ENCODE measurements at places on chromosomes 12 and 14. TPM values are rescaled to one million over a fixed set of nuclear protein-coding genes. Genes with fewer than 3 reads are reported as not detected.

DNA sequence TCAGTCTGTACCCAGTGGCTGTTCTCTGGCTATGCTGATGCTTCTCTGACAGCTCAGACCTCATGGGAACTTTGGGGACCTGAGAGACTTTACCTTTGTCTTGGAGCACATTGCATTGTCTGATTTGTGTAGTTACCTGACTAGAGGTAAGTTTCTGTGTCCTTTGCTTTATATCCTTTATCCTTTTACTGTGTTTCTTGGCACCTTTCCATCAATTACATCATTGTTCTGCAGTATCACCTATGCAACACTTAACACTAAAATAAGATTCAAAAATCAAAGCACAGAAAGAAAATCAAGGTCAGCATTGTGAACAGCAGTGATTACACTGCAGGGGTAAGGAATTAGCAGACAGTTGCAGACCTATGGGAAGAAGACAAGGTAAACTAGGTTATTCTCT, 43.8 kb downstream of the SLC35F4 start:
- no peak for DNase-seq
- H3K4me3 ChIP-seq, result no peak overlapping the region
- no peak overlapping the region for H3K27ac ChIP-seq
- H3K36me3 ChIP-seq, result no peaks in the 10 kb centered on the region
- H3K4me1 ChIP-seq, result no peaks in the 10 kb centered on the region

Gene CMAS
- total RNA-seq, result 37.8 TPM

- no peaks in the 10 kb centered on the region for H3K27me3 ChIP-seq
- no peak overlapping the region for H3K4me3 ChIP-seq
- H3K36me3 ChIP-seq, result peaks cover 97% of the 10 kb centered on the region
- peaks cover 78% of the 10 kb centered on the region for H3K4me1 ChIP-seq
- H3K27ac ChIP-seq, result peak overlapping the region; percentile 66
Observed at GRCh38 chr12:53070877-53071492, 8.2 kb downstream of the SPRYD3 start.

Gene STRAP
- 197 TPM for total RNA-seq

GRCh38 chr12:3236345-3237187, 159.4 kb downstream of the TSPAN9 start:
- DNase-seq, result no peak
- no peak overlapping the region for H3K27ac ChIP-seq
- no peaks in the 10 kb centered on the region for H3K27me3 ChIP-seq
- H3K36me3 ChIP-seq, result no peaks in the 10 kb centered on the region

Gene OSGEP
- 71.8 TPM for total RNA-seq

- peaks cover 7% of the 10 kb centered on the region for H3K4me1 ChIP-seq
- H3K36me3 ChIP-seq, result peaks cover 30% of the 10 kb centered on the region
- no peak overlapping the region for H3K4me3 ChIP-seq
- no peaks in the 10 kb centered on the region for H3K27me3 ChIP-seq
- no peak overlapping the region for H3K27ac ChIP-seq
- no peak for DNase-seq
Observed at GRCh38 chr14:91484186-91484585, 25.9 kb downstream of the PPP4R3A start.

DNA sequence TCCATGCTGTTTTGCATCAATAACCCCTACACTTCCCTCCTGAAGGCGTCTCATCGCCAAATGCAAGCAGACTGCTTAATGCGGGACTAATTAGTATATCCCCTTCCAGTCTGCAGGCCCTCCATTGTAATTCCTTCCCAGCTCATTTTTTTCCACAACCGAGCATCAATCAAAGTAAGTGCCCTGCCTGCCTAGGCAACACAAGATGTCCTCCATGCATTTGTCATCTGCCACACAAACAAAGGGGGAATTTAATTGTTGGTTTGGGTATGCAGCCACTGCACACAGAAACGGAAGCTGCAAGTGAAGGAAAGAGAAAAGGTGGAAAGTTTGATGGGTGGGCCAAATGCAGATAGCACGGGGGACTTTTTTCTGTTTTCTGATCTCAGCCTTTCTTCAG, 168.0 kb downstream of the EGLN3 start:
- no peaks in the 10 kb centered on the region for H3K36me3 ChIP-seq
- H3K27me3 ChIP-seq, result no peaks in the 10 kb centered on the region
- no peak overlapping the region for H3K27ac ChIP-seq
- no peak for DNase-seq

- H3K4me3 ChIP-seq, result no peak overlapping the region
- peaks cover 22% of the 10 kb centered on the region for H3K4me1 ChIP-seq
- peaks cover 8% of the 10 kb centered on the region for H3K27me3 ChIP-seq
- no peaks in the 10 kb centered on the region for H3K36me3 ChIP-seq
Observed at GRCh38 chr12:53743266-53744129, 8.3 kb downstream of the CISTR start.

GRCh38 chr14:69619012-69619411, 7.6 kb downstream of the SUSD6 start:
- no peaks in the 10 kb centered on the region for H3K27me3 ChIP-seq
- peaks cover 65% of the 10 kb centered on the region for H3K4me1 ChIP-seq
- no peaks in the 10 kb centered on the region for H3K36me3 ChIP-seq
- no peak overlapping the region for H3K4me3 ChIP-seq

- H3K4me3 ChIP-seq, result no peak overlapping the region
- peaks cover 7% of the 10 kb centered on the region for H3K4me1 ChIP-seq
- no peaks in the 10 kb centered on the region for H3K27me3 ChIP-seq
- no peak for DNase-seq
Observed at GRCh38 chr12:51055060-51055459, 6.9 kb downstream of the LETMD1 start.

Gene RAPGEF3
- total RNA-seq, result 114 TPM

Gene DDX54
- 167 TPM for total RNA-seq

- H3K4me3 ChIP-seq, result no peak overlapping the region
- H3K4me1 ChIP-seq, result peaks cover 22% of the 10 kb centered on the region
- DNase-seq, result no peak
- no peaks in the 10 kb centered on the region for H3K27me3 ChIP-seq
- H3K36me3 ChIP-seq, result no peaks in the 10 kb centered on the region
Observed at GRCh38 chr12:123107926-123108681, 42.8 kb downstream of the PITPNM2 start.

DNA sequence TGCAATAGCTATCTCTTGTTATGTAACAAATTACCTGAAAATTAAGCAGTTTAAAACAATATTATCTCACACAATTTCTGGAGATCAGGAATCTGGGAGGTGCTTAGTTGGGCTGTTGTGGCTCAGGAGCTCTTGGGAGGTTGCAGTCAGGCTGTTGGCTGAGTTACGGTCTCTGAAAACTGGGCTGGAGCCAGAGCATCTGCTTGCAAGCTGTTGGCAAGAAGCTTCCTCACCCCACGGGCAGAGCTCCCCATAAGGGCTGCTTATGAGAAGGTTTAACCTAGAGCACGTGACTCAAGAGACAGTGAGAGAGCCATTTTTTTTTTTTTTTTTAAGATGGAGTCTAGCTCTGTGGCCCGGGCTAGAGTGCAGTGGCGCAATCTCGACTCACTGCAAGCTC, 346.8 kb downstream of the ATP23 start:
- H3K27ac ChIP-seq, result no peak overlapping the region
- no peak overlapping the region for H3K4me3 ChIP-seq
- no peaks in the 10 kb centered on the region for H3K27me3 ChIP-seq
- no peaks in the 10 kb centered on the region for H3K36me3 ChIP-seq
- no peaks in the 10 kb centered on the region for H3K4me1 ChIP-seq
- DNase-seq, result peak; percentile 30

DNA sequence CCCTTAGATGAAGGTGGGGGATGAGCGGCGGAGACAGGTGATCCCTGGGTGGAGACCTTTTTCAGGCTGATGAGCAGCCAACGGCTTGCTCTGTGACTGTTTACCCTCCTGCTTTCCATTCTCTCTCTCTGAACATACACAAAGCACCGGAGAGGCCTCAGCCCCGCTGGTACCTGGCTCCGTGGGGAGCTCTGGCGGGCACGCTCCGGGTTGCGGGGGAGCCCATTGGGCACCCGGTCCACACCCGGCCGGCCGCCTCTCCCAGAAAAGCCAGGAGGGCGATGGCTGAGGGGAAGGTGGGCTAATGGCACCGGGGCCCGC, 545 bp downstream of the SMARCC2 start:
- H3K4me1 ChIP-seq, result peaks cover 29% of the 10 kb centered on the region
- no peaks in the 10 kb centered on the region for H3K27me3 ChIP-seq
- no peak for DNase-seq
- peak overlapping the region; percentile 95 for H3K27ac ChIP-seq
- peaks cover 32% of the 10 kb centered on the region for H3K36me3 ChIP-seq
- H3K4me3 ChIP-seq, result peak overlapping the region; percentile 98

GRCh38 chr12:21894792-21895595, 46.2 kb downstream of the ABCC9 start:
- DNase-seq, result no peak
- H3K27me3 ChIP-seq, result no peaks in the 10 kb centered on the region
- no peak overlapping the region for H3K4me3 ChIP-seq
- peak overlapping the region; percentile 81 for H3K27ac ChIP-seq

DNA sequence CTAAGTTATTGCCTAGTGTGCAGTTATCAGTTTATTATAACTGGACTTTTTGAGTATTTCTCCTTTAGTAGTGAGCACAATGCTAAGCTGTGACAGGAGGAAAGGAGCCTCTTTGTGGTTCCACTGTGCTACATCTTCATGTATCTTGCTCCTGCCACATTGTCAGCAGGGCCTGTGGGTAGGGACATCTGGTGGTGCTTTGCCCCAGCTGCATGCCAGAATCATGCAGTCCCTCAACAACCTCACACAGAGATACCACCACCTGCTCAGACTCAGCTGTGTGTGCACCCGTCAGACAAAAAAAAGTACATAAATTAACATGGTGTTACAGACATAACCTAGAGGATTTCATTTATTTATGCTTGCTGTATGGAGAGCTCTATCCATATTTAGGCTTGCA, 51.1 kb downstream of the MIS18BP1 start:
- no peaks in the 10 kb centered on the region for H3K27me3 ChIP-seq
- no peak for DNase-seq
- H3K4me3 ChIP-seq, result no peak overlapping the region
- H3K4me1 ChIP-seq, result no peaks in the 10 kb centered on the region
- no peak overlapping the region for H3K27ac ChIP-seq

DNA sequence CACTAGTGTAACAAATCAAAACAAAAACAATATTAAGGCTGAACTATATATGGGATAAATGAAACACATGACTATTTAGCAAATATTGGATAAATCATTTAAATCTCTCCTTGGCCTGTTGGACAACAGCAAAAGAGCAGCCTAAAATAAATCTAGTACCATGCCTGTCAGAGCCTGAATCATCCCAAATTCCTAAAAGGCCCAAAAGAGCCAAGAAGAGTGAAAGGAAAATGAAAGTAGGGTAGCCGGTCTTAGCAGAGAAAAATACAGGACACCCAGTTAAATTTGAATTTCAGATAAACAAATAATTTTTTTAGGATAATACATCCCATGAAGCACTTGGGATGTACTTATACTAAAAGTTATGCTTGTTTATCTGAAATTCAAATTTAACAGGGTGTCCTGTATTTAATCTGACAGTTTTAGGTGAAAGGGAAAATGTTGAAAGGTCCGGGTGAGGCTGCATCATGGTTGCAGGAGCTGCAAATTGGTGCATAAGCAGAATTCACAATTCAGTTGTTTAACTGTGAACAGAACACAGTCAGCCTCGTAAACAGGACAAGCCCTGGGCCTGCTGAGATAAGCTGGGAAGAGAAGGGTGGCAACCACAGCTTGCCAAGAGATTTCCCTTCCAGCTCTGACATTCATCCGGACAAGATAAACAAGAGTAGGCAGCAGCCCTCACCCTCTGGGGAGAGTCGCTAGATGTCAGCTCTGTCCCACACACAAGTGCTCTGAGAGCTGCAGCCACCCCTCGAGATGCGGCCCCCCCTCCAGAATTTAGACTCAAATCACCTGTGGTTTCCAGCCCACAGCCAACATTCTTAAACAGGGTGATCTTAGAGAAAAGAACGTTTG, 30.3 kb downstream of the DMAC2L start:
- peak; percentile 81 for DNase-seq
- no peaks in the 10 kb centered on the region for H3K4me1 ChIP-seq
- H3K27me3 ChIP-seq, result no peaks in the 10 kb centered on the region
- peak overlapping the region; percentile 20 for H3K4me3 ChIP-seq

Gene SIX1
- total RNA-seq, result 8.0 TPM

- no peaks in the 10 kb centered on the region for H3K36me3 ChIP-seq
- no peak overlapping the region for H3K27ac ChIP-seq
- no peaks in the 10 kb centered on the region for H3K27me3 ChIP-seq
- no peaks in the 10 kb centered on the region for H3K4me1 ChIP-seq
- H3K4me3 ChIP-seq, result no peak overlapping the region
Observed at GRCh38 chr12:28068467-28068866, 95.9 kb upstream of the PTHLH start.

- H3K27me3 ChIP-seq, result no peaks in the 10 kb centered on the region
- no peaks in the 10 kb centered on the region for H3K36me3 ChIP-seq
- no peaks in the 10 kb centered on the region for H3K4me1 ChIP-seq
Observed at GRCh38 chr12:1810201-1810930, 10.0 kb upstream of the LRTM2 start.

DNA sequence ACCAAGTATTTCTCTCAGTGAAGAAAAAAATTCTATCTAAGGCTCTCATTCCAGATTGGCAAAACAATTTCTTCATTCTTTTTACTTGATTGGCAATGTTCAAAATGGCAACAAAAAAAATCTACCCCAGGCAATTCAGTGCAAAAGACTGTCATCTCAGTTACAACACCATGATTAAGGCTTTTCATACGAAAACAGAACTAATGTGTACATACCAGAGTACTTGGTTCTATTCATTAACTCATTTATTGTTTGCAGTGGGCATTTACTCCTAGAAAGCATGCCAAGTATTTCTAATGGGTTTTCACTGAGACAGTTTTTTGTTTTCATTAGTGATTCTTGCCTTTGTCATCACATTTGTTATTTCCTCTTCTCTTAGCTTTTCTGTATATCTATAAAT, 33.0 kb downstream of the DBX2 start:
- no peaks in the 10 kb centered on the region for H3K4me1 ChIP-seq
- H3K27ac ChIP-seq, result no peak overlapping the region
- no peak for DNase-seq
- H3K36me3 ChIP-seq, result no peaks in the 10 kb centered on the region
- H3K27me3 ChIP-seq, result no peaks in the 10 kb centered on the region
- H3K4me3 ChIP-seq, result no peak overlapping the region

DNA sequence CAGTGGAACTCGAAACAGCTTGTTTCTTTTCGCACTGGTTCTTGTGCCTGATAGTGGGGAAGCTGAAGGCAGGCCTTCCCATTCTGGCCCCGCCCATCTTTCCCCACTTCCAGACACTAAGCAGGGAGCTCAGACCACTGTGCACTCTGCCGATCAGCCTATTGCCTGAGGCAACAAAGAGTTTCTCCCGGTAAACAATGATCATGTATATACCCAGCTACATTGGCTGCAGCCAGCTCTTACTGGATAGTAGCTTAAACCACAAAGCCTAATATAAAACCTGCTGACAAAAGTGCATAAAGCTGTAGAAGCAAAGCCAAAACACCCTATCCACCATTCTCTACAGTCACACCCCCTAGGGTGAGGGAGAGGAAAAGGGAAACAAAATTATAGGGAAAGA, 24.7 kb upstream of the GLIPR1 start:
- H3K4me1 ChIP-seq, result no peaks in the 10 kb centered on the region
- no peak for DNase-seq
- no peaks in the 10 kb centered on the region for H3K36me3 ChIP-seq
- H3K27me3 ChIP-seq, result no peaks in the 10 kb centered on the region

Gene DLK1
- not detected for total RNA-seq

Gene EPYC
- total RNA-seq, result not detected

GRCh38 chr12:67630373-67631088, 18.0 kb upstream of the DYRK2 start:
- H3K4me1 ChIP-seq, result peaks cover 3% of the 10 kb centered on the region
- H3K27me3 ChIP-seq, result no peaks in the 10 kb centered on the region
- peak; percentile 81 for DNase-seq
- H3K4me3 ChIP-seq, result no peak overlapping the region
